ENCODE measurements at places on chromosomes 5 and 9.

GRCh38 chr9:131020862-131021261 is 11.9 kb downstream of the LAMC3 start:
- DNase-seq: no peak

- no peak for DNase-seq
Measured at GRCh38 chr5:57989378-57989777, 470.5 kb downstream of the PLK2 start.

DNA sequence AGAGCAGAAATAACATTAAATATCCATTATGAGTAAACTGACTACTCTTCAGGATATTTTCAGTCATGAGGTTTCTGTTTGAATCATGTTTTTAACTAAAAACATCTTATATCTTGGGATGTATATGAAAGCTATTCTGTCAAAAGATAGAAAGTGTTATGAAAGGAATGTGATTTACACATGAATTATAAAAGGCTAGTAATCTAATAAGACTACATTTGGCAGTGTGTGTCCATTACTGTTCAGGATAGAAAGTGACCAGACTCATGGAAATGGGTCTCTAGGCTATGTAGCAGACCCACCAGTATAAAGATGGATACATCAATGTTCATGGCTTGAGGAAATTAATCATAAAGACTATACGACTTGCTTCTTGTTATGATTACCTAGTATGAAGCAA is 1328.2 kb upstream of the NUDT12 start:
- DNase-seq: no peak

GRCh38 chr9:111458139-111459009 is 25.8 kb downstream of the ECPAS start:
- no peak for DNase-seq

- no peak for DNase-seq
Measured at GRCh38 chr9:126721564-126721981, 83.3 kb upstream of the ZBTB43 start.

DNA sequence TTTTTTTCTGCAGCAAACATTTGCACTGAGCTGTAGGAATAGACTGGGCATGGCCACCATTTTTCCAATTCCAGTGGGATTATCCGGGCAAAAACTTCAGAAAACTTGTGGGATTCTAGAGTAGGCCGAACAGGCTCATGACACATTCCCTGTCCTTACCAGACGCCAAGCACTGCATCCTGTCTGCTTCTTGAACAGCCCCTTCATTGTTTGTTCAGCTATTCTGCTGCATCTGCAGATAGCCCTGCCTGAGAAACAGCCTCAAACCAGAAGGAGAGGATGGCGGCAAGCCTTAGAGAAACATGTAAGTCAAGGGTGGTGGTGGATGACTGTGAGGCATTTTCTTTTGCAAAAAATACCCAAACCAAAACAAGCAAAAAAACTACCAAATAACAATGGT is 111.8 kb upstream of the NTRK2 start:
- DNase-seq: no peak

DNA sequence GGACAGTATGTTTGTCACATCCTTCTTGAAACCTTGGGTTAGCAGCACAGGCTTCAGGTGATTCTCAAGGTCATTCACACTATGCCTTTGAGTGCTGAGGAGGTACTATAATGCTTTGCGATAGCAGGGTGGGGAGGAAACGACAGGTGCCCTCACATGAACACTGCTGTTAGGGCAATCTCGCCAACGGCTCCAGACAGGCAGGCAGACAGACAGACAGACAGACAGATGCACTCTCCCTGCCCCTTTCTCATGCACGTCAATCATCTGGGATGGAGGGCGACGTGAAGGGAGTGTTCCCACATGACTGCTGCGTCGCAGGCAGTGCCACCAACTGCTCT is 82.9 kb downstream of the RAPGEF1 start:
- DNase-seq: no peak

- no peak for DNase-seq
Measured at GRCh38 chr5:50702615-50703366, 36.4 kb downstream of the PARP8 start.

GRCh38 chr5:31711363-31711762 is 72.4 kb downstream of the PDZD2 start:
- DNase-seq: no peak

DNA sequence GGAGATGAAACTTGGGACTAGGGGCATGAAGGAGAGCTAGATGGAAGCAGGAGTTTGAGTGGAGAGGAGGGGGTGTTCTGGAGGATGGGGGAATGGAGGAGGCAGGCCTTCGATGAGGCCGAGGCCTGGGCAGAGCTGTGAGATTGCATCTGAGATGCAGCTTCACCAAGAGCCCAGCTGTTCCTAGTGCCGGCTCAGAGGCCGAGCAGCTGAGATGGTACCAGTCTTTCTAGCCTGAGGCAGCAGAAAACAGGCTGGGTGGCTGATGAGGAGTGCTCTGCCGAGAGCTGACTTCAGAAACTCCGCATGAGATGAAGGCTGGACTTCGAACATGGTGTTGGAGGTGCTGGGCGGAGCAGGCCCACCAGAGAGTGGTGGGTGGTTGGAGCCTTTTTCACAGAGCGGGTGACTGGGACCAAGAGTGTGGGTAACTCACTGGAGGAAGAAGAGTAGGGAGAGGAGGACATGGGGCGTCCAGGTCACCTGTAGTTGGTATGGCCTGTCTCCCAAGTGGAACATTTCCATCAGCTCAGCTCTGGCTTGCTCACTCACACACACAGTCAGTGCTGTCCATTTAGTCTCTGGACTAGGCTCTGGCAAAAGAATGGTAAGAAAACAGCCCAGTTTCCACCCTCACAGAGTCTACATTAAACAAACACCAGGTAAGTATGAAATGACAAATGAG is 54.7 kb downstream of the TMOD1 start:
- DNase-seq: no peak

DNA sequence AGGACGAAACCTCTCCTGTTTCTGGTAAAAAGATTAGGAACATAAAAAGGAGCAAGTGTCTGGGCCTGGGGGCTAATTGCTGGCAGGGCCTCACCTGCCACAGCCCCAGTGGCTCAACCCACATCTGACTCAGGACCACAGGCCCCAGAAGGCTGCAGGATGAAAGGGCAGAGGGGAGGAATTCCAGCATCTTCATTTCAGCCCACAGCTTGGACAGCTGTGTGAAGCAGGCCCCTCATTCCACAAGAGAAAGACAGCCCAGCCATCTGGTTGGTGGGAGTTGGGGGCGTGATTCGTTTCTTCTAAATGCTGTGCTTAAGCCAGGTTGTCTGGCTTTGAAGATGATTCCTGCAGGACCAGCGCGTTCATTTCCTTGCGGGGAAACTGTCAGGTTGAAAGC is 29.1 kb downstream of the NKX2-5 start:
- no peak for DNase-seq

- no peak for DNase-seq
Measured at GRCh38 chr9:27421577-27421976, 102.5 kb upstream of the IFNK start.

DNA sequence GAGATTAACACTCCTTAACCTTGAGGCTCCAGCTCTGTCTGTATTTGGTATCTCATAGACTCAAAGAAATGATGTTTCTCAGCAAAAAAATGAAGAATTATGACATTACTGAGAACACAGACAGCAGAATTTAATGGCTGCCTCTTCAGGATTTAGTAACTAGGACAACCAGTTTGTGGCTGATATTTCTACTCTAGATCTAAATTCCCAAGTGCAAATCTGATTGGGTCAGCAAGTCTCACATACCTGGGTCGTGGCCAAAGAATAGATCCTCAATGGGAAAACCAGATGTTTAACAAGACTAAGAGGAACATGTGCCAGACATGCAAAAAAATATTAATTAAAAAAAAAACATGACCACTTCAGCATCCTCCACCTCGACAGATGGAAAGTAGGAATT is 608.9 kb downstream of the DTWD2 start:
- DNase-seq: peak; percentile 51

- DNase-seq: no peak
Measured at GRCh38 chr9:4108754-4109465, 191.0 kb downstream of the GLIS3 start.

- DNase-seq: no peak
Measured at GRCh38 chr9:134500931-134501760, 140.5 kb upstream of the COL5A1 start.

GRCh38 chr5:42301349-42301748 is 121.9 kb upstream of the GHR start:
- no peak for DNase-seq

- DNase-seq: no peak
Measured at GRCh38 chr9:114954956-114955582, 24.7 kb upstream of the TNFSF8 start.

DNA sequence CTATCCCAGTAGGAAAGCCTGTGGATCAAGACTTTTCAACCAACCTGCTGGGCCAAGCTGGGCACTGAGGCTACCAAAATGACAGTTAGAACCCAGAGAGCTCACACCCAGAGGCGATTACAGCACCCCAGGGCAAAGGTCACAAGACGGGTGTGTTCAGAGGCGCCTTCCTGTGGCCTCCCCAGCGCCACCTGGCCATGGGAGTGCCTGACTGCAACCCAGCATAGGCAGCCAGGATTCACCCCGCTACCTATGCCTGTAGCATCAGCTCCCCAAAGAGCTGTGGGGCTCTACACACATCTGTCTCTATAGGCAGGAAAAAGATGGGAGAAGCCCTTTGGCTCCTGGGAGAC is 33.5 kb downstream of the PDGFRB start:
- no peak for DNase-seq

GRCh38 chr5:43555895-43556606 is 826 bp downstream of the PAIP1 start:
- peak; percentile 15 for DNase-seq

- DNase-seq: no peak
Measured at GRCh38 chr5:169917500-169917899, 62.8 kb downstream of the INSYN2B start.

DNA sequence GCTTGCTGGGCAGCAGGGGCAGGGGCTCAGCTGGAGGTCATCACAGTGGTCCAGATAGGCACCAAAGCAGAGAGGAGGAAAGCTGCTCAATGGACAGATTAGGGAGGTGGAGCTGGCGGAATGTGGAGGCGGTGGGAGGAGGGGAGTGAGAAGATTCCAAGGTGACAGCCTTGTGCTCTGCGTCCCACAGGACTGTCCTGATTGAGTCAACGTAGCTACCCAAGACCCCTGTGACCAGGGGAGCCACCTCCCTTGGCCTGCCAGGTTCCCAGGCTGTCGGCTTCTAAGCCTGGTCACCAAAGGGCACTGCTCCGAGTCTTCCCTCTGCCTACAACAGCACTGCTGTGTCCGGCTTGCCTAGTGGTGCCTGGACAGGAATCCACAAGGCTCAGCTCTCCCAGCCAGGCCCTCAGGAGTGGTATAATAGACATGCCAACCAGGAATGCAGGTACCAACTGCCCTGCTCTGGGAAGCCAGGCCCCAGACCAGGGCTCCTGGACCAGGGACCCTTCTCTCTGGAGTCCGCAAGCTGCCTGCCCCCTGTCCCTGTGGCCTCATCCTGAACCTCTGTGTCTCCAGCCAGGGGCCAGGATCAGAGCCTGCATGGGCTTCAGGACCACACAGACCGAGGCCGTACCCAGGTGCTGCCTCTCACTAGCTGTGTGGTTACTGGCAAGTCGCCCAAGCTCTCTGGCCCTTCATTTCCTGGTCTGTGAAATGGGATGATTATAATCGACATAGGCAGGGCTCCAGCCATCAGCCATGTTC is 67.9 kb downstream of the STK10 start:
- no peak for DNase-seq

DNA sequence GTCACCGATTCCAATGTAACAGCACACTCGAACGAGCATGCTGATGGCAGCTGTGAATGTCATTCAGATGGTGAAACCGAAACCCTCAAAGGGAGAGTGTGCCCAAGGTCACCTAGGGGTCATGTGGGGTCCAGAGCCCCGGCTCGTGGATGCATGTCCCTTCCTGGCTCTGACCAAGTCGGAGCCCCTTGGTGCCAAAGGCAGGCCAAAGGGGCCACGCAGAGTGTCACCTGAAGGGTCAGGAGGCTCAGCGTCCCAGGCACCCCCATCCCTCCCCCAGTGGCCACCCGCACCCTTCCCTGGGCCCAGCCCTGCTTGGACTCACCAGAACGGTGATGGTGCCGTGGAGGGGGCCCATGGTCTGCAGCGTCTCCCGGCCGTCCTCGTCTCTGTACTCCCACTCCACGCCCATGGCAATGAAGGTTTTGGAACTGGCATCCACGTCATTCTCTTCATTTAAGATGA is 69.5 kb downstream of the ZNF354C start:
- DNase-seq: no peak

- no peak for DNase-seq
Measured at GRCh38 chr5:65151614-65152013, 330.1 kb downstream of the ADAMTS6 start.

DNA sequence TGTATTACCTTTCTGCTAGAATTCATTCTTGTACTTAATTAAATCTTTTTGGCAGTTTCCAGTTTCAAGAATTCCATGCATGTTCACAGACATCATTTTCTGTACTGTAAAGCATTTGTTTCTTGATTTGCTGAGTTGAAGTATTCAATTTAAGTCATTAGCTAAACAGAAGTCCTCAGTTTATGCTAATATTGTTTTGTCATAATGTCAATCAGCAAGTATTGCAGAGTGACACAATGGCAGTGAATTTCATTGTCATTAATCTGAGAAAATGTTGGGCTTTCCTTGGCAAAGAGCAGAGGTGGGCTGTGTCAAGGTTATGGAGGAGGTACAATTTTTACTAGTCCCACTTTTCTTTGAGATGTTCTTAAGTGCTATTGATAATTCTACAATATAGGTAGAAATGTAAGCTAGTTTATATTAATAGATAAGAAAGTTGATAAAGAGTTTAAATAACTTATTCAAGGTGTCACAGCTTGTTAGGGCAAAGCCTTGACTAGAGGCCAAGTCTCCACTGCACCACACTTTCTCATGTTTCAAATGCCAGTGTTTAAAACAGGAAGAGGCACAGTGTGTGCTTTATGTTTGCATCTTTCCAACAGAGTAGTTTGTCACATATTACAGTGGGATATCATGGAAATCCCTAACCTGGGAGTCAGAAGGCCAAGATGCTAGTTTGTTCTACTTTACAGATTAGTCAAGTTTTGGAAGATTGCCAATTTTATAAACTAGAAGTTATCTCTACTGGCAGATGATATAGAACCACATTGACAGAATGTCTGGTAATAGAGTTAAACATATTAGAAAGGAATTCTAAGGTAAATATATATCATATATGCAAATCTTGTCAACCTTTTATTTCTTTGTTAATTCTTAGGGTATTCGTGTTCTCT is 56.3 kb downstream of the SLF1 start:
- DNase-seq: no peak

GRCh38 chr5:167460449-167461020 is 830.9 kb upstream of the WWC1 start:
- no peak for DNase-seq

DNA sequence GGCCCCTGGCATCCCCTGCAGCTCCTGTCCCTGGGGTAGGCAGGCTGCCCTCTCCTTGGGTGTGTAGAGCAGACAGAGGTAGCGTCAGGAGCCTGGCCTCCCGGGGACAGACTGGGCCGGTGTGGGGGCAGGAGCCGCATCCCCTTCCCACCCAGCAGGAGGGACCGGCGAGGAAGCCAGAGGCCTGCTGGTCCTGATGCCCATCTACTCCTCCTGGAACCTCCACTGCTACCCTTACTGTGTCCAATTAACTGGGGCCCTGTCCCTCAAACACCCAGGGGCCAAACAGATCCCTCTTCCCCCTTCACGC is 15.6 kb downstream of the RALGDS start:
- DNase-seq: no peak

All from NCI-H446 (cell line).